Stomach (tissue), 19 donors: ENCODE measurements at places on chromosomes 5 and 9. TPM values are rescaled to one million over a fixed set of nuclear protein-coding genes. Genes with fewer than 3 reads are reported as not detected.

DNA sequence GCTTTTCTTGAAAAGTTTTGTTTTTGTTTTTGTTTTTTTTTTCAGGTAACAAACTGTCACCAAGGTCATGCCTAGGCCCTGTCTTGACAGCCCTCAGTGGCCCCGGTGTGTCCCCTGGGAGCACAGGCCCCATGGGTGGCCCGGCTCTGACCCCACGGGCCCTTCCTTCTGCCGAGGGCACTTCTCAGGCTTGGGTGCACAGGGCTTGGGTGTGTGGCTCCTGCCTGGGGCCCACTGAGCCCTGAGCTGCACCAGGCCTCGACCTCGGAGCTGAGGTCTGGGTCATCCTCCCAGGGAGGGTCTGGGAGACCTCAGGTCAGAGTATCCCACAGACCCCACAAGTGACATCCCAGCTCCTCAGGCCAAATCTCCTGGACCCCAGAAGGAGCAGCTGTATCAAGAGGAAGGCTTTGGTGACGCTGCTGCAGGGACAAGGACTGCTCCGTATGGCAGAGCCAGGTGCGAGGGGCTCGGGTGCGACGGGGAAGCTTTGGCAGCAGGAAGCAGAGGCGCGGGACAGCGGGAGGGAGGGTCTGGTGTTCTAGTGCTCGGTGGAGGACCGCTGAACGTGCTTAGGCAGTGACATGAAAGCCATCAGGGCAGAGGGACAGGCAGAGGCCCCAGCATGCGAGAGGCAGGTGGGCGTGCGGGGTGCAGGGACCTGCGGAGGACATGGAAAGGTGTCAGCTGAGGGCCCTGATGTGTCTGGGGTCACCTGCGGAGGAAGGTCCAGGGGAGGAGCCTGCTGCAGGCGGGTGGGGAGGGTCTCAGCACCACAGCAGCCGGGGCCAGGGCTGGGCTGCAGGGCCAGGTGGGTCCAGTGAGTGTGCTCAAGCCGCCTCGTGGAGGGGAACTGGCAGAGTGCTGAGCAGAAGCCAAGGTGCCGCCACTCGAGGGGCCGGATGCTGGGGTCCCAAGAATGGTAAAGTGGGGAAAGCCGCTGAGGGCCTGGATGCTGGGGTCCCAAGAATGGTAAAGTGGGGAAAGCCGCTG, 18.4 kb upstream of the SLC9A3 start:
- peaks cover 15% of the 10 kb centered on the region for H3K4me1 ChIP-seq
- no peak overlapping the region for H3K27ac ChIP-seq
- no peaks in the 10 kb centered on the region for H3K27me3 ChIP-seq
- no peaks in the 10 kb centered on the region for H3K36me3 ChIP-seq
- no peak for DNase-seq
- H3K4me3 ChIP-seq = no peak overlapping the region

- H3K4me3 ChIP-seq = no peak overlapping the region
- H3K27ac ChIP-seq = no peak overlapping the region
- H3K4me1 ChIP-seq = no peaks in the 10 kb centered on the region
- no peak for DNase-seq
- H3K36me3 ChIP-seq = no peaks in the 10 kb centered on the region
- H3K27me3 ChIP-seq = no peaks in the 10 kb centered on the region
Observed at GRCh38 chr5:89546657-89547056, 663.7 kb upstream of the MEF2C start.

- DNase-seq = no peak
- H3K36me3 ChIP-seq = peaks cover 23% of the 10 kb centered on the region
- no peaks in the 10 kb centered on the region for H3K4me1 ChIP-seq
- H3K27ac ChIP-seq = no peak overlapping the region
- H3K27me3 ChIP-seq = no peaks in the 10 kb centered on the region
Observed at GRCh38 chr5:131433109-131433508, 169.3 kb downstream of the CDC42SE2 start.

- DNase-seq = peak; percentile 37
- H3K27me3 ChIP-seq = no peaks in the 10 kb centered on the region
- no peak overlapping the region for H3K4me3 ChIP-seq
- peaks cover 44% of the 10 kb centered on the region for H3K4me1 ChIP-seq
Observed at GRCh38 chr5:143133721-143134120, 269.8 kb downstream of the NR3C1 start.

DNA sequence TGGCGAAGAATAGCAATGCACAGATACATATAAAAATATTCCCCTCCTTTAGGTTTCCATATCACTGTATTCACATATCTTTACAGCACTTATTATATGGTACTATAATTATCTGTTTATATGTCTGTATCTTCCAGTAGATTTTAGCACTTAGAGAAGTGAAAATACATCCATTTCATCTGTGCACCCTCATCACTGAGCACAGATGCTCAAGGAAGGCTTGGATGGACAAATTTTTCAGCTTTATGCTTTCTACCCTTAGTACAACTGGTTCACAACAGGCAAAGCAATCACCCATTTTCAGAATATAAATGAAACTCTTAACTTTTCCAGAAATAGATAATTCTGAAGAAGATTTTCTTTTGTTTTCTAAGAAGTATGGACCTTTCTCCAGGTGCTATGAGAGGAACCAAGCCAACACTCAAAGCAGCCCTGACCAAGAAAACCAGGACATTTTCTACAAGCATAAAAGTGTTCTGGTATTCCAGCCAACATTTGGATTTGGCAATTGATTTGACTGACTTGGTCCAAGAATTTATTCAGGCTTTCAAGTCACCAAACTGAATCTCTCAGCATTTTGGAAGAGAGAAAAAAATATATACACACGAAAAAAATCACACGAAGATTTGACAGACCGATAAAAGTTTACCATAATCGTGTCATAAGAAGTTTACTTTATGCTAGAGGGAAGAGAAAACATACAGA, 170.2 kb upstream of the CD180 start:
- no peak overlapping the region for H3K4me3 ChIP-seq
- H3K27ac ChIP-seq = no peak overlapping the region
- DNase-seq = no peak
- H3K4me1 ChIP-seq = no peaks in the 10 kb centered on the region
- H3K36me3 ChIP-seq = no peaks in the 10 kb centered on the region
- no peaks in the 10 kb centered on the region for H3K27me3 ChIP-seq

DNA sequence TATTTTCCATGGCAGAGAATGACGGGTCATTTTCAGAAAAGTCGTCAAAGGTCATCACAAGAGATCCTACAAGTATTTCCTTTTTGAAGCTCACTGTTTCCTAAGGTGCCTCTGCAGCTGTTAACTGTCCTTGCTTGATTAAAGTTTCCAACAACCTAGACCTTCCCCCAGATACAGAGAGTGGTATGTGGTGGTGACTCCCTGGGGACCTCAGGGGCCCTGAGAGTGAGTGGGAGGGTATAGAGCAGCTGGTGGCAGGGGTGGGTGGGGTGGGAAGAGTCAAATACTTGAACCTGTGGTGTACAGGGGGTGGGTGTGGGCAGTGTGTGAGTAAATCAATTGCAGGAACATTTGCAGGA, 1.6 kb upstream of the CD72 start:
- H3K4me1 ChIP-seq = peaks cover 22% of the 10 kb centered on the region
- no peak for DNase-seq
- H3K36me3 ChIP-seq = no peaks in the 10 kb centered on the region
- no peak overlapping the region for H3K27ac ChIP-seq

DNA sequence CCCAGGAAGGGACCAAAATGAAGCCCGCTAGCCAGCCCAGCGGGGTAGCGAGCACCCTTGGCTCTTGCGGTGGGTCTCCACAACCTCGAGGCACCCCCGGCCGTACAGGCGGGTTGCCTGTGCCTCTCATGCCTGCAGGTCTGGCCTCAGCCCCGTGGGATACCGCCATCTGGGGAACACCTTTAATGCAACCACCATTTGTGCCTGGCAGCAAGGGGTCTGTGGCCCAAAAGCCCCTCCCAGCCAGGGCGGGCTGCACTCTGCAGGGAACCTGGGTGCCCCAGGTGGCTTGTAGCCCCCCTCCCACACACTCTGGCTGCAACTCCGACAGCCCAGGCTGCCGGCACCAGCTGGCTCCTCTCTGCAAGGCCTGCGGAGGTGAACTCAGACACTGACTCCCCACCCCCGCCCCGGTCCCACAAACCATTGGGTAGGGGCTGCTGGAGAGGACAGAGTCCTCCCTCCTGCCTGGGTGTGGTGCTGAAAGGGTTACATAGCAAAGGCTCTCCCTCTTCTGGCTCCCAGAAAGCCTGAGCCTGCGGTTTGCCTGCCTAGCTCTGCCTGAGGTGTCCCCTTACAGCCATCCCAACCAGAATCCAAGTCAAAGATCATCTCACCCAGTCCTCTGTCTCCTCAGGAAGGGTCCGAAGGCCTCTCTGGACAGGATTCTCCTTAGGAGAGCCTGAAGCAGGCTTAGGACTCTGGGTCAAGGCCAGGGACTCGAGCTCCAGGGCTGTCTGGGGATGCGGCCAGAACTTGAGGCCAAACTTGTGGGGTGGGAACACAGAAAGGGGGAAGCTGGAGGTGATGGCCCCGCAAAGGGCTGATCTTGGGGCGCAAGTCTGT, 109.4 kb downstream of the PSD2 start:
- H3K27ac ChIP-seq = no peak overlapping the region
- DNase-seq = no peak
- H3K4me1 ChIP-seq = peaks cover 22% of the 10 kb centered on the region
- peaks cover 41% of the 10 kb centered on the region for H3K27me3 ChIP-seq
- peak overlapping the region; percentile 52 for H3K4me3 ChIP-seq

GRCh38 chr5:178211095-178212048, 7.0 kb downstream of the HNRNPAB start:
- no peak overlapping the region for H3K4me3 ChIP-seq
- DNase-seq = no peak
- H3K27me3 ChIP-seq = no peaks in the 10 kb centered on the region
- no peak overlapping the region for H3K27ac ChIP-seq

- H3K4me3 ChIP-seq = no peak overlapping the region
- H3K27ac ChIP-seq = no peak overlapping the region
- H3K4me1 ChIP-seq = peaks cover 8% of the 10 kb centered on the region
- H3K27me3 ChIP-seq = no peaks in the 10 kb centered on the region
- H3K36me3 ChIP-seq = no peaks in the 10 kb centered on the region
- no peak for DNase-seq
Observed at GRCh38 chr5:109141222-109142200, 268.3 kb downstream of the PJA2 start.

GRCh38 chr5:118687100-118687499, 301.2 kb downstream of the DTWD2 start:
- H3K4me1 ChIP-seq = no peaks in the 10 kb centered on the region
- H3K36me3 ChIP-seq = no peaks in the 10 kb centered on the region
- no peak for DNase-seq
- H3K27me3 ChIP-seq = no peaks in the 10 kb centered on the region
- H3K27ac ChIP-seq = no peak overlapping the region

DNA sequence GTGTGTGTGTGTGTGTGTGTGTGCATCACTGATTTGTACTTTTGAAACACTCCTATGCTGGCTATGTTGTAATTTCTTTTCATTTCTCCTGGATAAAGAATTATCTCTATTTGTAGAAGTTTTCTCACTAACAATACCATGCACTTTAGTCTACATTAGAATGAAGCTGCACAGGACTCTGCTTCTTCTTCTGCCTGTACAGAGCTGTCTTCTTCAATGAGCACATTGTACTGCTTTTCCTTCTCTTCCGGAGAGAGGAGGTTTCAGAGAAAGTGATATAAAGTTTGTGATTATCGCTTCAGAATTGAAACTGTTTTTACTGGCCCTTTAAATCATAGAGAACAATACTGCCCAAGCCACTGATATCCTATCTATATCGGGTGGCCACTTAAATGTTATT, 677.0 kb downstream of the NR2F1-AS1 start:
- no peak for DNase-seq
- H3K4me1 ChIP-seq = no peaks in the 10 kb centered on the region
- H3K27ac ChIP-seq = no peak overlapping the region
- no peaks in the 10 kb centered on the region for H3K36me3 ChIP-seq
- no peaks in the 10 kb centered on the region for H3K27me3 ChIP-seq

GRCh38 chr9:99782962-99783718, 38.5 kb upstream of the NR4A3 start:
- H3K4me3 ChIP-seq = no peak overlapping the region
- no peaks in the 10 kb centered on the region for H3K4me1 ChIP-seq
- no peak for DNase-seq
- no peak overlapping the region for H3K27ac ChIP-seq
- no peaks in the 10 kb centered on the region for H3K27me3 ChIP-seq

DNA sequence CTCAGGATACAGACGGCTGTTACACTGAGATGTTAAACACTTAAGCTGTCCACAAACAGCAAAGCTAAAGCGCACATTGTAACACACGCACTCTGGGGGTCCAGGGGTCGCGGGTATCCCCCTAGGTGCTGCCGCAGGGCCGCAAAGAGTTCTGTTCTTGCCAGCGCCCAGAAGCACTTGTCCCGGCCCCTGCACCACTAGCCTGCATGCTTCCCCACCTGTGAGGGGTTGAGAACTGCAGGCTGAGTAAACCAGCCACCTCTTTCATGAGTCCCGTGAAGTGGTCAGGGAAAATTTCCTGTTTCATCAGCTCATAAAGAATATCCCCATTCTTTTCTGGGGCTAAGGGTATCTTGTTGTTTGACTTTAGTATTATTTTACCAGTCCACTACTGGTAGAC, 154.4 kb upstream of the FBXL17 start:
- H3K4me3 ChIP-seq = no peak overlapping the region
- H3K27me3 ChIP-seq = no peaks in the 10 kb centered on the region
- no peaks in the 10 kb centered on the region for H3K4me1 ChIP-seq
- H3K27ac ChIP-seq = no peak overlapping the region

- no peaks in the 10 kb centered on the region for H3K27me3 ChIP-seq
- no peak overlapping the region for H3K27ac ChIP-seq
- no peak overlapping the region for H3K4me3 ChIP-seq
- no peak for DNase-seq
- H3K4me1 ChIP-seq = peaks cover 6% of the 10 kb centered on the region
- no peaks in the 10 kb centered on the region for H3K36me3 ChIP-seq
Observed at GRCh38 chr9:109439378-109440116, 58.6 kb downstream of the PTPN3 start.

DNA sequence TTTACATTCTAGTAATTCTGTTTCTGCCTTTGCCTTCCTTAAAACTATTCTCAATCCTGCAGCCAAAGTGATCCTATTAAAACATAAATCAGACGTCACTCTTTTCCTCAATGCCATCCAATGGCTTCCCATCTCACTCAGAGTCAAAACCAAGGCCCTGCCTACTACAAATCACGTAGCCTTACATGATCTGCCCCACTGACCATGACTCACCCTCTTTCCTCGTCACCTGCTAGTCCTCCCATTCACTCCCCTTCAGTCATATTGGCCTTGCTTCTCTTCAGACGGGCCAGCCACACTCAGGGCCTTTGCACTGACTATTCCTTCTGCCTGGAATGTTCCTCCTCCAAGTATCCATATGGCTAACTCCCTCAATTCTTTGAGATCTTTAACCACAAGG, 39.0 kb upstream of the DMXL1 start:
- no peaks in the 10 kb centered on the region for H3K36me3 ChIP-seq
- no peak for DNase-seq
- no peak overlapping the region for H3K27ac ChIP-seq

HACD4 gene
- total RNA-seq = 5.4 TPM

DDX4 gene
- total RNA-seq = not detected

PCDHGA1 gene
- not detected for total RNA-seq

WDR31 gene
- 0.58 TPM for total RNA-seq

PLPP1 gene
- total RNA-seq = 63.6 TPM

PCDHB5 gene
- 4.7 TPM for total RNA-seq

CDKN2B-AS1 gene
- total RNA-seq = 1.6 TPM

PRPF4 gene
- total RNA-seq = 3.2 TPM

SPOUT1 gene
- total RNA-seq = 11.1 TPM

PCDHGA12 gene
- total RNA-seq = 7.4 TPM

NEUROG1 gene
- total RNA-seq = not detected

NUTM2G gene
- not detected for total RNA-seq

MEIKIN gene
- not detected for total RNA-seq

SLC34A3 gene
- total RNA-seq = not detected

BOD1 gene
- total RNA-seq = 21.9 TPM

HAPLN1 gene
- 1.3 TPM for total RNA-seq
